Mesothelial cell of epicardium (in vitro differentiated cells): ENCODE measurements at places on chromosomes 5 and 9.

DNA sequence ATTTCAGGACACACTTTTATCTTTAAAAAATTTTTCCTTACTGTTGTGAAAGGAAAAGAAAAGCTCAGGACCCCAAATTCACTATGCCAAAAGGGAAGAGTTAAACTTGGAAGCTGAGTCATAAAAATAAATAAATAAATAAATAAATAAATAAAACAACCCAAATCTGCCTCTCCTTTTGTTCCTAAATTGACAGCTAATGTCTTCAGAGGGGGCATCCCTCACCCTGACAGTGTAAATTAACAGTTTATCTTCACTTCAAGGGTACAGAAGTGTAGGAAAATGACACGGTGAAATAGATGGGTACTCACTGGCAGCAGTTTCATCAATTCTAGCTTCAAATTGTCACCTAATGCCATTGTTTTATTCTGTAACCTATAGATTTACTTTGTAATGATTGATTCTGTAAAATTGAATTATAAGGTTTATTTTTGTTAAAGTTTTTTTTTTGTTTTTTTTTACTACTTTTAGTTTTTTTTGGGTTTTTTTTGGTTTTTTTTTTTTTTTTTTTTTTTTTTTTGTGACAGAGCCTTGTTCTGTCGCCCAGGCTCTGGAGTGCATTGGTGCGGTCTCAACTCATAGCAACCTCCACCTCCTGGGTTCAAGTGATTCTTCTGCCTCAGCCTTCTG lies 18.5 kb upstream of the ANXA1 start:
- peaks cover 58% of the 10 kb centered on the region for H3K4me1 ChIP-seq
- no peaks in the 10 kb centered on the region for H3K36me3 ChIP-seq
- no peaks in the 10 kb centered on the region for H3K27me3 ChIP-seq
- DNase-seq = no peak
- H3K27ac ChIP-seq = peak overlapping the region; percentile 95

DNA sequence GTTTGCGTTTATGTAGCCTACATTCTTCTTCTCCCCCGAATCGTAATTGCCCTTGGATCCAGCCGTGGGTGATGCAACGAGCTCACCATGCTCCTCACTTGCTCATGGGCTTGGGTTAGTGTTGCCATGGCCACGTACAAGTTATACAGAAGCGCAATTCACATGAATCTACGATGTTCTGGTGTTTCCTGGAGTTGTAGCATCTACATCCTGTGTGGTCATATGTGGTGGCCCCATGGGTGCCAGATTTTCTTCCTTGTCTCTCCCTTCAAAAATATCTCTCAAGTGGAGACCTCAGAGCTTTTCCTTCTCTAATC lies 115.3 kb downstream of the TLE4 start:
- H3K36me3 ChIP-seq = peaks cover 6% of the 10 kb centered on the region
- H3K27ac ChIP-seq = no peak overlapping the region
- no peak for DNase-seq

GRCh38 chr9:20427359-20427758 lies 194.9 kb downstream of the MLLT3 start:
- no peak overlapping the region for H3K4me3 ChIP-seq
- no peak for DNase-seq
- H3K27me3 ChIP-seq = no peaks in the 10 kb centered on the region
- no peak overlapping the region for H3K27ac ChIP-seq

DNA sequence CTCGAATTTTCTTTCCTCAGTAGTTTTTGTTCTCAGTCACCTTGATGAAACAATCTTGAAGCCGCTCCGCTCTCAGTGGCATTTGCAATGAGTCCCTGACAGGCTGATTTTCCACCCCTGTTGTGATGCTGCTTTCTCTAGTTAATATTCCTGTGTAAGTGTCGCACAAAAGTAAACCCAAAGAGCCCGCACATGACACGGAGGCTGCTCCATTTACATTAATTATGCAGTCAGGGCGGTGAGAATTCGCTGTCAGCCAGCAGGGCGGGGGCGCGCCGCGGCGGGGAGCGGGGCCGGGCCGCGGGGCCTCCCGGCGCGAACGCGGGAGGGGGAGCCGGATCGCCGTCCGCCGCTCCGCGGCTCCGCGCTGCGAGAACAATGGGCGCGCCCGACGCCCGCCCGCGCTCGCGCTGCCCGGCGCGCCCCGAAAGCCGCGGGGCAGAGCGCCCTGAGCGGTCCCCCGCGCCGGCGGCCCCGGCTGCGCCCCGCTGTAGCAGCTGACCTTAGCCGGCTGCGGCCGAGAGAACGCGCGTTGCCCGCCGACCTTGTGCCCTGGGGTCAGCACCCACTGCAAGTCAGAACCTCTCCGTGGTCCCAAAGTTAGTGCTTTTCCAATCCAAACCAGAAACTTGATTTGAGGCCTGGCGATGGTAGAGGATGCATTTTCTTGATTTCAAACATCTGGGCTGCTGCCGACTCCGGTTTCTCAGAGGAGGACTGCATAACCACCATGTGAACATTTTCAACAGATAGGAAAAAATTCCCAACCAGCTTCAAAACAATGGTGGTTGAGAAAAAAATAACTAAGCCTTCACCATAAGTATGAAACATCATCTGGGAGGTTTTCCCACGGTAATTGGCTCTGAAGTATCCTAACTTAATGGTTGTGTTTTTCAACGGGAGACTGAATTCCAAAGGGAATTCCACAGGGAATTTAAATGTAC lies 142.6 kb downstream of the PBX3 start:
- no peaks in the 10 kb centered on the region for H3K27me3 ChIP-seq
- peak overlapping the region; percentile 85 for H3K4me3 ChIP-seq
- DNase-seq = peak; percentile 21
- H3K27ac ChIP-seq = peak overlapping the region; percentile 94
- H3K36me3 ChIP-seq = no peaks in the 10 kb centered on the region

GRCh38 chr5:67409126-67409777 lies 212.7 kb upstream of the CD180 start:
- no peak for DNase-seq
- no peaks in the 10 kb centered on the region for H3K36me3 ChIP-seq
- peaks cover 2% of the 10 kb centered on the region for H3K4me1 ChIP-seq
- no peak overlapping the region for H3K4me3 ChIP-seq
- no peaks in the 10 kb centered on the region for H3K27me3 ChIP-seq

GRCh38 chr5:172559004-172559932 lies 81.8 kb upstream of the NEURL1B start:
- peaks cover 49% of the 10 kb centered on the region for H3K4me1 ChIP-seq
- peaks cover 4% of the 10 kb centered on the region for H3K27me3 ChIP-seq
- H3K36me3 ChIP-seq = no peaks in the 10 kb centered on the region
- peak; percentile 55 for DNase-seq
- H3K27ac ChIP-seq = peak overlapping the region; percentile 91
- peak overlapping the region; percentile 13 for H3K4me3 ChIP-seq

GRCh38 chr9:74765481-74765971 lies 122.2 kb downstream of the TRPM6 start:
- peaks cover 10% of the 10 kb centered on the region for H3K27me3 ChIP-seq
- no peaks in the 10 kb centered on the region for H3K4me1 ChIP-seq
- H3K36me3 ChIP-seq = no peaks in the 10 kb centered on the region
- no peak overlapping the region for H3K4me3 ChIP-seq

DNA sequence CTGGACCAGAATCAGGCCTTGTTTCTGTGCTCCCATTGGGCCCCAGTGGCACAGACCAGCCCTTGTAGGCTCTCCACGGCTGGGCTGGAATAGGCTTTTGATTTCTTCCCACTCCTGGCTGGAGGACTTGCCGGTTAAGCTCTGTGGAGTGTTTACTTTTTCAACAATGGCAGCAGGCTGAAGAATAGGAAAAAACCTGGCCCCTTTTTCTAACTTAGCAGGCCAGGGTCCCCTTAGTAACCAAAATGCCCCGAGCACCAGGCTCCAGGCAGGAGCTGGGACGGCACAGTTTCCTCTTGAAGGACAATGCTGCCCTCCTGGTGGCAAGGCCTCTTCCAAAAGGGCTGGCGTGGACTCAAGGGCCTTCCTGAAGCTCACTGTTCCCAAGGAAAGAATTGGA lies 230.3 kb downstream of the CRB2 start:
- H3K27ac ChIP-seq = no peak overlapping the region
- H3K27me3 ChIP-seq = no peaks in the 10 kb centered on the region
- no peak overlapping the region for H3K4me3 ChIP-seq
- H3K36me3 ChIP-seq = peaks cover 20% of the 10 kb centered on the region

- H3K4me1 ChIP-seq = no peaks in the 10 kb centered on the region
- no peak overlapping the region for H3K4me3 ChIP-seq
- DNase-seq = no peak
- no peak overlapping the region for H3K27ac ChIP-seq
- H3K36me3 ChIP-seq = no peaks in the 10 kb centered on the region
- no peaks in the 10 kb centered on the region for H3K27me3 ChIP-seq
Observed at GRCh38 chr5:120765189-120765588, 301.1 kb downstream of the PRR16 start.

DNA sequence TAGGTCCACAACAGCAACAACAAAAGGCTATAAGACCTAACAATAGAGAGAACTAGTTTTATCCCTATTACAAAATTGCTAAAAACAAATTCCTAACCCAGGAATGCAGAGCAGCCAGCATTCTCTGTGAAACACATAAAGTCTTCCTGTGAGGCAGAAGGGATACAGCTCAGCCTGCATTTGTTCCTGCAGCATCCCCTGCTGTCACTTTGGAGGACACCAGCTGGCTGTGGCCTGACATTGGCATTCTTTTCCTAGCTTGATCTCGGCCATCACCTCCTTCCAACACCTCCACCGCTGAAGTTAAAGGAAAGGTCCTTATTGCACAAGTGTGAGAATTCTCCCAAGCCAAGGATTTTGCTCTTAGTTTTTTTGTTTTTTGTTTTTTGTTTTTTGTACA lies 186.1 kb downstream of the SNCAIP start:
- H3K27me3 ChIP-seq = no peaks in the 10 kb centered on the region
- peaks cover 64% of the 10 kb centered on the region for H3K4me1 ChIP-seq
- H3K27ac ChIP-seq = peak overlapping the region; percentile 14
- no peak overlapping the region for H3K4me3 ChIP-seq
- no peak for DNase-seq

- H3K4me3 ChIP-seq = no peak overlapping the region
- H3K36me3 ChIP-seq = peaks cover 5% of the 10 kb centered on the region
- H3K4me1 ChIP-seq = peaks cover 8% of the 10 kb centered on the region
- DNase-seq = no peak
- H3K27me3 ChIP-seq = no peaks in the 10 kb centered on the region
- no peak overlapping the region for H3K27ac ChIP-seq
Observed at GRCh38 chr5:160183075-160183474, 46.2 kb upstream of the FABP6 start.

GRCh38 chr5:106974272-106974671 lies 696.5 kb downstream of the EFNA5 start:
- peaks cover 34% of the 10 kb centered on the region for H3K4me1 ChIP-seq
- peaks cover 9% of the 10 kb centered on the region for H3K27me3 ChIP-seq
- H3K4me3 ChIP-seq = no peak overlapping the region
- DNase-seq = no peak
- no peak overlapping the region for H3K27ac ChIP-seq
- no peaks in the 10 kb centered on the region for H3K36me3 ChIP-seq

DNA sequence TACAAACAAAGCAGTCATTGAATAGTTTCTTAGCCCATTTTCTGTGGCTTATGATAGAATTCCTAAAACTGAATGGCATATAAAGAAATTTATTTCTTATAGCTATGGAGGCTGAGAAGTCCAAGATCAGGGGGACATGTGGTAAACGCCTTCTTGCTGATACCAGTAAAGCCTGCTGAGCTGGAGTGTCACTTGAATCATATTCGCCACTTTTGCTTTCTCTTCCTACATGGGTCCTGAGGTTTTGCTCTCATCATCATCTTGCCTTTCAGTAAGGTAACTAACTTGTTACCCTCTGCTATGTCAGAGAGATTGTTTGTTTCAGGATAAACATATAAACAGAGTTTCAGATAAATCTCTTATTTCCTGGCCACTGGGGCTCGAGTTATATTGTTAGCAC lies 203.3 kb upstream of the DMRT1 start:
- no peaks in the 10 kb centered on the region for H3K27me3 ChIP-seq
- peaks cover 17% of the 10 kb centered on the region for H3K36me3 ChIP-seq
- no peak for DNase-seq
- no peak overlapping the region for H3K4me3 ChIP-seq
- H3K27ac ChIP-seq = no peak overlapping the region
- H3K4me1 ChIP-seq = peaks cover 16% of the 10 kb centered on the region

- peaks cover 40% of the 10 kb centered on the region for H3K4me1 ChIP-seq
- peaks cover 24% of the 10 kb centered on the region for H3K27me3 ChIP-seq
- H3K27ac ChIP-seq = no peak overlapping the region
- H3K36me3 ChIP-seq = peaks cover 2% of the 10 kb centered on the region
- DNase-seq = no peak
Observed at GRCh38 chr5:75049456-75050351, 2.7 kb downstream of the GCNT4 start.

DNA sequence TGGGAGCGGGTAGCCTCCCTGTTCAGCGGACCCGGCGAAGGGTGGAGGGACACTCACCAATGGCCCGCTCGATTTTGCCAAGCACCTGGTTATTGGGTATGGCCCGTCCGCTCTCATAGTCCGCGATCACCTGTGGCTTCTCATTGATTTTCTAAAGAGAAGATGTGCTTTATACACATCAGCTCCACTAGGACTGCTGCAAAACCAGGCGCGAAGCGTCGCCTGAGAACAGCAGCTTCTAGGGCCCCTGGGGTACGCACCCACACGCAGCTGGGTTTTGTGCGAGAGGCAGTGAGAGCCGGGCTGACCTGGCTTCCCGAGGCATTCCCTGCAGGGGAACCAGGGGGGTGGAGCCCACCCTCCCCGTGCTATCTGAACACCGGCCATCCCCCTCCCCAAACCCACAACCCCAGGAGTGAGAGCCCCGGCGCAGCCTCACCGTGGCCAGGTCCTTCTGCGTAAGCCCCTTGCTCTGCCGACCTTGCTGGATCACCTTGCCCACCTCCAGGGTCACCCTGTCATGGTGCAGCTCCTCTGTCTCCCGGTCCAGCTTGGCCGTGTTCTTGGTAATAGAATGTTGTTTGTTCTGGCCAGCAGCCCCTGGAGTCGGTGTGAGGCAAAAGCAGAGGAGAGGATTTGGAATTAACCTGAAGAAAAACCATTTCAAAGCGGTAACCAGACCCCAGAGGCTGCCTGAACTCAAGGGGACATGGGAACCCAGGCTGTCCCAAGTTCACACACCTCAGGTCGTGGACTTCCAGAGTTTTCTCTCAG lies 3.1 kb downstream of the EDF1 start:
- no peak for DNase-seq
- H3K4me1 ChIP-seq = peaks cover 5% of the 10 kb centered on the region
- no peaks in the 10 kb centered on the region for H3K27me3 ChIP-seq
- no peak overlapping the region for H3K4me3 ChIP-seq
- no peak overlapping the region for H3K27ac ChIP-seq

GRCh38 chr9:131804826-131805225 lies 65.0 kb upstream of the RAPGEF1 start:
- no peak overlapping the region for H3K4me3 ChIP-seq
- peaks cover 12% of the 10 kb centered on the region for H3K4me1 ChIP-seq

DNA sequence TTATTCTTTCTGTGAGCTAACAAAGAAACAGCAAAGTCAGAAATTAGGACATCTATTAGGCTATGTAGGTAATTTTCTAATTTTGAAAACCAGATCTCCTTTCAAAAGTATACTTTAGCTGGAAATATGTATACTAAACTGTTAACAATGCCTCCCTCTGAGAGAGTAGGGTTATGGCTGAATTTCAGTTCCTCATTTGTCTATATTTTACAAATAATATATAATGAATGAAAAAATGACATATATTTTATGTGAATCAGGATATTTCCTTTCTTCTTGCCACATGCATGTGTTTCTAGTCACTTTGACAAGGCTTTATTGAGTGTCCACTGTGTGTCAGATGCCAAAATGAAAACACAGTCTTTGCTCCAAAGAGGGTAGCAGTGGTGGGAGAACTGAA lies 15.4 kb downstream of the HACD4 start:
- peaks cover 28% of the 10 kb centered on the region for H3K36me3 ChIP-seq
- no peak for DNase-seq
- H3K27ac ChIP-seq = no peak overlapping the region
- peaks cover 7% of the 10 kb centered on the region for H3K4me1 ChIP-seq

GRCh38 chr5:53678981-53679660 lies 118.7 kb downstream of the NDUFS4 start:
- H3K36me3 ChIP-seq = peaks cover 17% of the 10 kb centered on the region
- H3K4me1 ChIP-seq = peaks cover 2% of the 10 kb centered on the region
- no peak overlapping the region for H3K4me3 ChIP-seq
- DNase-seq = no peak
- no peak overlapping the region for H3K27ac ChIP-seq
- no peaks in the 10 kb centered on the region for H3K27me3 ChIP-seq
